AG04449 (cell line): ENCODE measurements at places on chromosomes 3 and 15.

DNA sequence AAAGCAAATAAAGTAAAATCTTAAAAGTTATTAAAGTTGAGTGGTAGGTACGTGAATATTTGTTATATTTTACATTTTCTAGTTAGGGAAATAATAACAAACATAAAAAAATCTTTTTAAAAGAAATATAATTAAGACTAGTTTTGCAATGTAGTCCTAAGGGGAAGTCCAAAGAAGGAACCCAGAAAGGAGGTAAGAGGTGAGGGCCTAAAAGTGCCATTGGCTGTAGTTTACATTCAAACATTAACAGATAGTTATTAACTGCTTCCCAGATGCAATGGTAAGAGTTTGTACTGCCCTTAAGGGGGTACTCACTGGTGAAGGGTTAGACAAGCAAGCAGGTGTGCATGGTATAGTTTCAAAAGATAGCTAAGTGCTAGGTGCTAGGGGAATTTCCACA lies 79.2 kb downstream of the B3GALNT1 start:
- no peak for DNase-seq

DNA sequence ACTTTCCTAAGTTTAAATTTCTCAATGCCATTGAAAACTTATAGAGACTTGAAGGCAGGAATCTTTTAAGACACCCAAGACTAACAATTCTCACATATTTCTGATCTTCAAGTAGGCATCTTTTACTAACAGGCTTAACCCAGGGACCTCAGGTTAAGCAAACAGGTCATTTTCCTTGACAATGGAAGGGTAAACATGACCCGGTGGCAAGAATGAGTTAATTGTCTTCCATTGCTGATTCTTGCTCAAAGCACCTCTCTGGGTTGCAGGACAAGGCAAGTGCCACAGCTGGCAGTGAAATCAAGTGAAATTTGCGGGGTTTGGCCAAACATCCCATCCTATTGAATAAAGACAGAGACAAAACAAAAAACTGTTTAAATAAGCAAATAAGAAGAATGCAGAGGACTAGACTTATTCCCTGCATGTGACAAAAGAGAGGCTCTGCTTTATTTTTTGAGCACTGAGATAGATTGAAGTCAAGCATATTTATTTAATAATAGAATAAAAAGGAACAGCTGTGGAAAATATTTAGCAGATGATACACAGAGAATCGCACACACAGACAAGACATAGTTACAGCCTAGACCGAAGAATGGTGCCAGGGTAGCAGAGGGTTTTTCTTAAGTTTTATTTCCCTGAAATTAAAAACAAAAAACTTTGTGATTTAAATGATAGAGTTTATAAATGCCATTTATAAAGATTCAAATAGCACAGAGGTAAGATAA lies 56.0 kb upstream of the MITF start:
- no peak for DNase-seq

DNA sequence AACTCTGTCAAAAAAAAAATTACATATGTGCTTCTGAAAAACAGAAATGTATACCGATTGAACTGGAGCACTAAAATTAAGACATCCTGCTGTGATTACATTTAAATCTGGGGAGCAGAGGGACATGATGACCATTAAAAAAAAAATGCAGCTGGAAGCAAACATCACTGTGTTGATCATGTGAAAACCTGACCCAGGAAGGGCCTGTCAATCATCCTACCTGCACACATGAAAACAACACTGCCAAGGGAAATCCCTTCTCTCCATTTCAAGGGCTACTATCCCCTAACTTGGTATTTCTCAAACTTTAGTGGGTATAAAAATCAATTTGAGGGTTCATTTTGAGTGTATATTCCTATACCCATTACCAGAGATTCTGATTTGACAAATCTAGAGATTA lies 719.9 kb upstream of the CBLB start:
- DNase-seq: no peak

DNA sequence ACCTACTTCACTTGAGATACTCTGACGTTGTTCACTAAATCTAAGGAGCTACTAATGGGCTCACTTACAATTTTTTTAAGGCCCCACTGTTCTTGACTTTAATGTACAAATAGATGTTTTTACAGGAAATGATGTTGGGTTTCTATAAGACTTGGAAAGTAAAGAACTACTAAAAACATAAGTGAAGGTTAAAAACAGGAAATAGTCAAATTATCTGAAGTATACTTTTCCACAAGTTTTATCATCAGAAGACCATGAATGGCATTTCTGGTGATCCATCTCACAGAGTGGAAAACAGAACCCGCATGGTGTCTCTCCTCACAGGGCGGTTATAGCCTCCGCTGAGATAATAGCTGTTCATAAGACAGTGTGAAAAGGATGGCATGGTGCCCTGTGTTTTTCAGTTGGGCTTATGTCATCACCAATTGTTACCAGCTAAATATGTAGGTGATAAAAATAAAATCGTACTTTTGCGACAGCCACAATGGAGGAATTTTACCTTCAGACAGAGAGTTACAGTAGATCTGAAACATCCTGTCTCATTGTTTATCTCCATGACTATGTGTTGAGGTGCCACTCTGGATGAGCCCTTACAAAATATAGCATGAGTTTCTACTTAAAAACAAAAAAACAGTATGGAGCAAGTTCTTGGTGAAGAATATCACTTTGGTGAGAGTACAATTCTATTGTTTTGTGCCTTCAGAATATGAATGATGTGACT lies 462.4 kb downstream of the RAP2B start:
- no peak for DNase-seq

DNA sequence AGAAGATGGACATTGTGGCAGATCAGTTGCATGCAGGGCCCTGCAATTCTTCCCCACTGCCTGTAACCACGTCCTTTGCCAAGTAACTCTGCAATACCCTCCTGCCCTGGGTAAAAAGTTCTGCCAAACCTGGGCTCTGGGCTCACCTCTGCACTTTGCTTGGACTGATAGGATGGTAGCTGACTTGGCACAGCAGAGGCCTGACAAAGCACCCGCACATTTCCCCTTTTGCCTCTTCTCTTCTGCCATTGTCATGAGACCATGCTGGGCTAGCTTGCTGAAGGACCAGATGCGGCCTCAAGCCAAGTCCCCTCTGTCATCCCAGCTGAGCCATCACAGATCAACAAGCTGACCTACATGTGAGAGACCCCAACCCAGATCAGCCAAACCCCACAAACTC lies 122.4 kb downstream of the SMAD6 start:
- no peak for DNase-seq

GRCh38 chr15:39327005-39327730 lies 253.7 kb upstream of the THBS1 start:
- DNase-seq: no peak

DNA sequence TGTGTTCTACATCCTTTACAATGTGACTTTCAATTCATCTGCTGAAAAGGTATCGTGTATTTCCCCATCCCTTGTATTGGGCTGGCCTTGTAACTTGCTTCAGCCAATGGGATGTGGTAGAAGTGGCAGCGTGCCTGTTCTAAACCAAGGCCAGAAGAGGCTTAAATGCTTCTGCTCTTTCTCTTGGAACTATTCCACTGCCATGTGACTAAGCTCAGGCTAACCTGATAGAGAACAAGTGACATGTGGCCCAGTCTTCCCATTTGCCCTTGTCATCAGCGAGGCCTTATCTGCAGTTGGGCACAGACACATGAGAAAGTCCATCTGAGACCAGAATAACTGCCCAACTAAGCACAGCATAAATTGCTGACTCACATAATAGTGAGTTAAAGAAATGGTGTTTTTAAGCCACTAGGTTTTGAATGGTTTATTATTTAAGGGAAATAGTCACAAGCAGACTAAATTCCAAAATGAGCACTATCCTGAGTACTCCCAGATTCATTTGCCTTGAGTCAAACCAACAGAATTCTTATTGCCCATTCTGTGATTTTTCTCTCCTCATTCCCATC lies 230.2 kb downstream of the CPNE4 start:
- DNase-seq: no peak

- no peak for DNase-seq
Observed at GRCh38 chr3:46634856-46635255, 22.5 kb downstream of the FAM240A start.

DNA sequence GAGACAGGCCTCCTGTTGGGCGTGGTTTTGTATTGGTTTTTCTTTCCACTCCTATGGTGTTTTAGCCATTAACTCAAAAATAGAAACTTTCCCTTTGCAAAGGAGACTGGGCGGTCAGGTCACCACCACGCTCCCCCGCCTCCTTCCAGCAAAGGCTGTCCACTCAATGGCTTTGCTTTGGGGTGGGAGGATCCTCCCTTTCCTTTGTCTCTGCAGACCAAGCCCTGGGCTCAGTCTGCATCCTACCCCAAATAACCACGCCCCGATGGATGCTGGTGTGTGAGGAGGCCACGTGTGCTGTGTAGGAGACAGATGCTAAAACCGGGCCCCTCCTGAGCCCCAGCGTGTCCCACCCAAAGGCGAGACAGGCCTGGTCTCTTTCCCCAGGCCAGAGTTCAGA lies 68.5 kb downstream of the GRIP2 start:
- DNase-seq: no peak

- DNase-seq: no peak
Observed at GRCh38 chr15:26877831-26878230, 11.0 kb downstream of the GABRA5 start.
